ENCODE measurements at places on chromosomes 1 and 21.

GRCh38 chr1:167789501-167789900 is 67.7 kb downstream of the MPZL1 start:
- DNase-seq, result no peak

- DNase-seq, result no peak
These were observed 359.6 kb upstream of the PTBP2 start for GRCh38 chr1:96361961-96362360.

DNA sequence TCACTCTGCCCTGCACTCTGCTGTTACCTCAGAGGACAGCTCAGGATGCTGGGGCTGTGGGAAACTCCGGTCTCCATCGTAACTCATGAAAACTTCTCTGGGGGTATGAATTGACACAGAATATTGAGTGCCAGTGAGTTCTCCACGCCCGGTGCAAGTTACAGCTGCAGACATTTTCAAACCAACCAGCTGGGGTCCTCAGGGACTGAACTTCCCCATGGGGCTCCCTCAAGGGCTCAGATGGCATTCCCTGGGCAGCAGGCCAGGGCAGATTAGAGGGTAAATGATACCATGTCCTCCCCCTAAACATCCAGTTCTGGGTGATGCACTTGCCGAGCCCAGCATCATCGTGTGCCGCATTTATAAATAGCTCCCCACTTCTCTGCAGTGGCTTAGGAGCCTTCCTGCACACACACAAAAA is 27.8 kb upstream of the CCSAP start:
- DNase-seq, result no peak

- no peak for DNase-seq
These were observed 110.5 kb downstream of the CNIH3 start for GRCh38 chr1:224726441-224727182.

DNA sequence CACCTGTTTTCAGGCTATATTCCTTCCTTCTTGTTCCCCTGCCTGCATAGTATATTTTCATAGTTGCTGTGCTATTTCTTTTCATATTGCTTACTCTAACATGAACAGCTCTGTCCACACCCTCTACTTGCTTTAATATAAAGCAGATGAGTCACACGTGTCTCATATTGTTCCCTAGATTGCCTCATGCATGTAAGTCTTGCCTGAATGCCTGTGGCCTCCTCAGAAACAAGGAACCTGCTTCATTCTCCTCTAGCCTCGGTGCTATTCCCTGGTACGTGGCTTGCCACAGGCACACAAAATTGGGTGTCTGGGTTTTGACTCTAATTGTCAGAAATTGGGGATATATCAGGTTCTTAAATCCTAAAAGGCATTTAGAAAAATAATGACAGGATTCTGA is 16.5 kb upstream of the PKP1 start:
- no peak for DNase-seq

DNA sequence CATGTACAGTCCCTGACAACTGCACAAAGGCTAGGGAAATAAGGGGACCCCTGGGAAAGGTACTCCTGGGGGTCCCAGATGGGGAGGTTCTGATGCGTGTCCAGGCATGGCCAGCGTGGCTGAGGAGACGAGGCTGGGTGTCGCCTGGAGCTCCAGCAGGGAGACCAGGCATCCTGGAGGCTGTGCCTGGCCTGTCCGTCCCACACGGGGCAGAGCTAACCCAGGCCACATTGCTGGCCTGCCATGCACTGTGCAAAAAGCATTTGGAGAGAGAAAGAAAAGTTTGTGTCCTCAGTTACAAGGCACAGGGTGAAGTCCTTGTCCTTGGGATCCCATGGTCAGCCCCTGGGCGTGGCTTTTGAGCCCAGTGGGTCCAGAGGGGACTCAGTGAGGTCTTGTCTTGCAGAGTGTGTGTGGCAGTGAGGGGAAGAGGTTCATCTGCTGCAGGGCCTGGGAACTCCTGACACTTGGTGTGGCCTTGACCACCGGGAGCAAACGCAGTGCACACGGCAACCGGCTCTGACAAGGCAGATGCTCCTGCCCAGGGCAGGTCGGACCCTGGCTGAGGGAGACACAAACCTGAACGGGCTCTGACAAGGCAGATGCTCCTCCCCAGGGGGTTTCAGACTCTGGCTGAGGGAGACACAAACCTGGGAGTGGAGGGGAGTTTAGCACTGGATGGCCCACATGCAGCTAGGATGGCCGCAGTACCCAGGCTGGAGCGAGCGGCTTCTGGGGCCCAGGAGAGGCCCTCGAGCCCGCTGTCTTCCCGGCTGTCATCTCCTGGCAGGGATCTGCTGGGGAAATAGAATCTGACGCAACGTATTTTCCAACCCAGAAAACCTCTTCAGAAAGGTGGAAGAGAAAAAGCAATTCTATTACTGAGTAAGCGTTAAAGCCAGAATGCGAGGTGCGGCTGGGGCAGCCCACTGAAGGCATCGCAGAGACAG is 37.3 kb upstream of the COL18A1 start:
- DNase-seq, result no peak

DNA sequence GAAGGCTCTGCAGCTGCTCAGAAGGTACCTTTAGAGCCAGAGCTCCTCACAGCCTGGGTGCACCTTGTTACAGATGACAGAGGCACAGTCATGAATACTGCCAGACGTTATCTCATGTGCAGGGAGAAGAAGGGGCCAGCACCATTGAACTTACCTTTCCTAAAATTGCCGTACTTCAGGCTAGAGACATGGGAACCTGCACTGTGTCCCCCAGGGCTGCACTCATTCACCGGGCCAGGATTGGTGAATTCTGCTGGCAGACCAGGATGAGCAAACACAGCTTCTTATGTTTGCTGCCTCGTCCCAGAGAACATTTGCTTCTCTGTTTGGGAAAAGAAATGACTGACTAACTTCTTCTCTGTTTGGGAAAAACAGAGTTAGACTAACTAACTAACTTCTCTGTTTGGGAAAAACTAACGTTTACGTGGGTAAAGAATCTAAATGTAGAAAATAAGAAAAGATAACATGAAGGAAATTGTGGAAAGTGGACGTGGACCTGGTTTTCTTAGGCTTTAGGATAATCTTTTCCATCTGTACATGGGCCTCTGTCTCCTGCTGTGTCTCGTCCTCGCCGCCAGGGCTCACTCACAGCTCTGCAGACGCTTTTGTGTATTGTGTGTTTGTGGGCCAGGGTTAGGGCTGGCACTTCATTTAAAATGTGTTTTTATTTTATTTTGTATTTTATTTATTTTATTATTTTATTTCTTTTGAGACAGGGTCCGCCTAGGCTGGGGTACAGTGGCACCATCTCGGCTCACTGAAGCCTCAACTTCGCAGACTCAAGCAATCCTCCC is 9.9 kb downstream of the OBSCN start:
- DNase-seq, result no peak

GRCh38 chr1:65558215-65558614 is 137.7 kb downstream of the LEPR start:
- DNase-seq, result no peak

GRCh38 chr1:87869567-87869966 is 540.9 kb downstream of the LMO4 start:
- DNase-seq, result no peak

DNA sequence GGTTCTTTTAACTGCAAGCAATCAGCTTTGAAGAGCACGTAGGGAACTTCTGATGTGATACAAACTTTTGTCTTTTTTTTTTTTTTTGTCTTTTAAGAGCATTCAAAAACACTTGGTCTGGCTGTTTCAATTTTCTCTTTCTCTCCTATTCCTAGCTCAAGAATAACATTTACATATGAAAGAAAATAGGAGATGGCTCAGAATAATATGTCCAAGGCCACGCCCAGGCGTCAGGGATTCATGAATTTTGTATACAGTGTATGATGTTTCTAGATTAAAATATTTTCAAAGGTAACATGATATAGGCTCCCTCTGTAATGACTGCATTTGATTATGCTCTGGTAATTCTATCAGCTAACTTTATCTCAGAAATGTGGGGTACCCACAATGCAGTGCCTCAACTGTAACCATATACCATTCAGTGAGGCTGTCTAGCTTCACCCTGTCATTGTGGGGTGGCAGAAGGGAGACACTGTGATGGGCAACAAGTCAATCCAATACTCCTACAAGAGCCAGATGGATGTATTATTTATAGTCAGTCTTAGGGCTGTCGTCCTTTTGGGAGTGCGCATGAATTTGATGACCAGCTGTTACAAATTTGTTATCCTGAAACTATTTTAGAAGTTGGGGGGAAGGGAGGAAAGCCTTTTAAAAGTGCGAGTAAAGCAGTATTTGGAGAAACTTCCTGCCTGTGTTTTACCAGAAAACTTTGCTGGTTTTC is 1.5 kb upstream of the AKNAD1 start:
- no peak for DNase-seq

- no peak for DNase-seq
These were observed 14.6 kb upstream of the ACBD3 start for GRCh38 chr1:226201029-226201593.

DNA sequence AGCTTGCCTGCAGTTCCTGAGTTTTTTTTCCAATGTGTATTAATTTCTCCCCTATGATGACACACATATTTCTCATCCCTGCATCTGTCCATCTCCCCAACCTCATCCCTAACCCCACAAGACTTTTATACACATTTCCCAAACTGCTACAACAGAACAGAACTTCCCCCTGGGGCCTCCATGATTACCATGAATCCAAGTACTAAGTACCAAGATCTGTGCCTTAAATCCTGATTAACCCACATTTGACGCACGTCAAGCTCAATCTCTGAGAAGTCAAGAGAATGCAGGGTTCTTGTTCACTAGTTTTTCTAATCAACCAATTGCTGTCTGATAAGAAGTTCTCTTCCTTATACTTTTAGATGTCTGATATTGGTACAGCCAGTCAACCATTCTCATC is 9.7 kb downstream of the HMGN1 start:
- no peak for DNase-seq

- DNase-seq, result no peak
These were observed 26.2 kb upstream of the ID3 start for GRCh38 chr1:23585321-23586022.

DNA sequence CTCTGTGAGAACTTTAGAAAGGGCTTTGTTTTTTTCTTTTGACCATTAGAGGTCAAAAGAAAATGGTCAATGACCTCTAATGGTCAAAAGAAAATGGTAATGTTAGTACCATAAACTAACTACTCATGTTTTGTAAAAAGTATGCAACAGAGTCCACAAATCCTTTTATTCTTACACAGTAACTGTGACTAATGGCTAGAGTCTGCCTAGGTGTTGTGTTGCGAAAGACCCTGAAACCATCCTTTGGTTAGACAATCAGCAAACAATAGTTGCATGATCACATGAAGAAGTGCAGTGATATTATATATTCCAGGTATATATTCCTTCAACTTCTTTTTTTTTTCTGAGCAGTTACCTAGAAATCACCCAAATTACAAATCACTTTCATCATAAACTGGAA is 40.9 kb downstream of the NEGR1 start:
- no peak for DNase-seq

DNA sequence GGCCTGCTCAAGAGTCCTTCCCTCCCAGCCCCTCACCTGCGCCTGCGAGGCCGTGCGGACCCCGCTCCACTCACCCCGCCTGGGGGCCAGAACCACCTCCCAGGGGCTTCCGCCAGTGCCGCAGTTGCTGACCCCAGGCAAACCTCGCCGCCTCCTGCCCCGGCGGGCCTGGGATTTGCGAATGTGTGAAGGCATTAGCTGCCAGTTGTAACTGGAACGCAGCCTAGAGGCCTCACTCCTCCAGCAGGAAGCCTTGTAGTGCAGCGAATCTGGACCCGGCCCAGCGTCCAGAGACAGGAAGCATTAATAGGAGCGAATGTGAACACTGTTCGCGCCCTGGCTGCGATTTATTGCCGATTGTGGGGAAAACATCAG is 140.9 kb upstream of the ARHGEF16 start:
- DNase-seq, result no peak

GRCh38 chr1:35615440-35615839 is 25.9 kb downstream of the PSMB2 start:
- DNase-seq, result no peak

GRCh38 chr1:19688041-19688842 is 23.6 kb downstream of the HTR6 start:
- DNase-seq, result peak; percentile 10
